ENCODE measurements at places on chromosomes 12 and 14.

DNA sequence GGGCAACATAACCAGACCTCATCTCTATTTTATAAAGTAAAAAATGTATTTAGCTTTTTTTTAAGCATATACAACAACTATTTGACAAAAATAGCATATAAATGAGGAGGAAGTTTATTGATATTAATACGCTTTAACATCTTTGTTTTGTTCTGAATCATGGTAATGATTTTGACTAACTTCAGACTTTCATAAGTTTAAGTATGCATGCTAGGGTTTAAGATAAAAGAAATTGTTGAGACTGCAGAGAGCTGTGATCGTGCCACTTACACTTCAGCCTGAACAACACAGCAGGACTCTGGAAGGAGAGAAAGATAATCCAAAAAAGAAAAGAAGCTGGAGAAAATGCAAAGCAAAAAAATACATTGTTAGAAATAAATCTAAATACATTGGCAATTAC is 87.9 kb upstream of the AEBP2 start:
- no peak for DNase-seq

DNA sequence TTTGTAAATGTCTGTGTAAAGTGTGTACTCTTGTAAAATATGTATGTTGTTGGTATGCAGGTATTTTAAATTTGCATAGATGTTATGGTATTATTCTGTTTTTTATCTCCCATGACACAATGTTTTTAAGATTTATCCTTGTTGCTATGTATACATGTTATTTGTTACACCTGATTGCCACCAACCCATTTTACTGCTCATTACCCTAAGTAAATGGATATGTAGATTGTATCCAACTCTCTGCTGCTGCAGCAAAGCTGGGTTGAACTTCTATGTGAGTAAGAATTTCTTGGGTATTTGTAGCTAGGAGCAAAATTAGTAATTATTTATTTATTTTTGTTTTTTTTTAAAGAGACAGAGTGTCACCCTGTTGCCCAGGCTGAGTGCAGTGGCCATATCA is 6.2 kb downstream of the APAF1 start:
- no peak for DNase-seq

DNA sequence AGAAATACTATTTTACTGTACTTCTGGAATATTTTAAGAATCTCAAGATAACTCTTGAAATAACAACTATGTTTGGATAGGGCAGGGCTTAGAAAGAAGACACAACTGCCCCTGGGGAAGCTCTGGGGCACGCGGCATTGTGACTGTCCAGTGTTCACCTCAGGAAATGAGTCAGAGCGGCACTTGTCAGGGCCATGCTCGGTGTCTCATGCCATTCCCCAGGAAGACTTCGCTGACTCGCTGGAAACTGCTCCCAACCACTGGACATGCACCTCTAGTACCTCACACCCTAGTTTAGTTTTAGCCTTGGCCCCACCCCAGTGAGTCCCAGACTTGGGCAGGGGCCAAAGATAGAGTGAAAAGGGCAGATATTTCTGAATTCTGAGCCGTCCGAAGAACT is 192.0 kb downstream of the TTC7B start:
- DNase-seq = no peak

DNA sequence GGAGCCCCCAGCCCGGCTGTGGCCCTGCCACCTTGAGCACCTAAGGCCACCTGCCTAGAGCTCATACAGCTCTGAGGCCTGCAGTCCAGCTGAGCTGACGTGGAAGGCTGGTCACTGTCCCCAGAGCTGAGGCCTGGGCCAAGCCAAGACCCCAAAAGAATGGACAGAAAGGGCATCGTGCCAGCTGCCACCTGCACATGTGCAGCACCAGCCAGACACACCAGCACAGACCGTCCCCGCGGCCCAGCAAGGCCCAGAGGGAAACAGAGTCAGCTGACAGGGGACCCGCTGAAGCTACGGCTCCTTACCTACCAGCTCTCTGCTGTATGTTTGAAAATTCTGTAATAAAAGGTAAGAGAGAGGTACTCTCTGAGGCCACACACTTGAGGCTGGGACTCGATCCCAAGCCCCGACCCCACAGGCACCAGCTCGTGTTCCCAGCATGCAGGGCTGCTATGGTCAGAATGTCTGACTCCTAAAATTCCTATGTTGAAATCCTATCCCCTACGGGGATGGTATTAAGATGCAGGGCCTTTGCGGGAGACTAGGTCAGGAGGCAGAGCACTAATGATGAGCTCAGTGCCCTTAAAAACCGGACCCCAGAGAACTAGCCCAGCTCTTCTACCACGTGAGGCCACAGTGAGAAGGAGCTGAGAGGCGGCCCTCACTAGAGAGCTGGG is 25.4 kb downstream of the BRF1 start:
- DNase-seq = no peak

- no peak for DNase-seq
Measured at GRCh38 chr12:26648066-26648465, 184.9 kb downstream of the ITPR2 start.

GRCh38 chr14:61599942-61600341 is 95.4 kb upstream of the HIF1A start:
- no peak for DNase-seq

- DNase-seq = no peak
Measured at GRCh38 chr12:106714926-106715325, 59.6 kb upstream of the RIC8B start.

GRCh38 chr12:356276-356988 is 32.7 kb downstream of the KDM5A start:
- no peak for DNase-seq

All from stimulated activated effector memory CD8-positive, alpha-beta T cell treated with anti-CD3 and anti-CD28 coated beads, Interleukin-12 subunit alpha, Interleukin-12 subunit beta, amount 100 ng/mL, for 72 hours (primary cell).